Cortex of kidney (tissue), 1 donor: ENCODE measurements at places on chromosomes 6 and 20.

DNA sequence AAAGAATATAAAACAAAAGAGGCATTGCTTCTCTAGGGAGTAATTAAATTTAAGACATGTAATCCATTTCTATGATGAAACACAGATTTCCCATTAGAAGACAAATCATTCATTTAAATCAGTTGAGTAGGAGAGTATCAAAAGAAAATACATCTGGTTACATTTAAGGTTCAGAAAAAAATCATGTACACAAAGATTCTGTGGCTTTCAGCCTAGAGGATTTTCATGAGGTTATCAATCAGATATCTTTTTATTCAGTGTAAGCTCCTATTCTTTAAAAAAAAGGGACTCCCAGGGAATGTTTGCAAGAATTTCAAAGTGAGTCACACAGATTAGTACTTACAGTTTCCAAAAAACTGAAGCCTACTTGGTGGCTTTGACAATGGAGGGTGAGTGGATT is 24.9 kb downstream of the COL21A1 start:
- no peak for DNase-seq

DNA sequence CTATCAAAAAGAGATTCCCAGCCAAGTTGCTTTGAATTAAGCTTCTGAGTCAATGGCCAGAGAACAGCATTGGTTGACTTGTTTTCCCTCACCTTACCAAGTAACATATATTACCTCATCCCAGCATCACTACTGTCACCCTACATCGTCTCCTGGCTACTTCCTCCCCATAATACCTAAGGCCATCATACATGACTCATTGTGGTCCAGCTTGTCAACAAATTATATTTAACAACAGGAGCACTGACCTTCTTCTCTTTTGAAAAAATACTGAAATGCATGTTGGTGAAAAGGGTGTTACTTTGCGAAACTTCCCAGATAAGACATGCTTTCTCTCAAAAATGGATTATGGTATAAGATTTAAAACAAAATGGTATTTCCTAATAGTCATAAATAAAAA is 106.9 kb downstream of the TBX18 start:
- DNase-seq = no peak

DNA sequence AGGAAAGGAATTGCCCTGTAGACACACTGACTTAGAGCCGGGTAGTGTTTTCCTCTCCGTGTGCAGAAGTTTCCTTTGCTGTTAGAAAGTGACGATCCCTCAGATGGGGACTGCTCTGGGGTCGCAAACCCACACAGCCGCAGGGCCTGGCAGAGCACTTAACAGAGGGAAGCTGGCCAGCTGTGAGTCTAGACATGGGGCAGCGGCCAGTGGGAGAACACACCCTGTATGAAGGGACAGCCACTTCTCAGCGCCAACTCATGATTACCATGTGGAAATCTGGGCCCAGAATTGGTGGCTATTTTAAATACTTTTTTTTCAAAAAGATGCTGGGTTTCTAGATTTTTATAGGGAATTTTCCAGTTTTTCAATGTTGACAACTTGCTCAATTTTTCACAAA is 39.4 kb downstream of the SLC9A8 start:
- no peak for DNase-seq

DNA sequence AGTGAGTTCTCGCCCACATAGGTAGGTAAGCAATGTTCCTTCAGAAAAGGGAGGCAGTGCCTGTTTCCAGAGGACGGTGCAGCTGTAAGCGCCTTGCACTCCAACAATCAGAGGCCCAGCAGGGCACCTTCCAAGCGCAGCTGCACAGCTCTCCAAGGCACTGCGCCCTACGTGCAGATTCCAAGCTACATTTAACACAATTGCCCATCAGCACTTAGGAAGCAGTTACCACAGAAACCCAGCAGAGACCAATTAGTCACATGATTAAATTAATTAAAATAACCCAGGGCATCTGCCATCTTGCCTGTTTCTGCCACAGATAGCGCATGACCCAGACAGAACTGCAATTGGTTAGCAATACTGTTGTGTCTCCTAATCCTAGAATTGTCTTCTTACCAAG is 65.5 kb downstream of the SOBP start:
- no peak for DNase-seq

DNA sequence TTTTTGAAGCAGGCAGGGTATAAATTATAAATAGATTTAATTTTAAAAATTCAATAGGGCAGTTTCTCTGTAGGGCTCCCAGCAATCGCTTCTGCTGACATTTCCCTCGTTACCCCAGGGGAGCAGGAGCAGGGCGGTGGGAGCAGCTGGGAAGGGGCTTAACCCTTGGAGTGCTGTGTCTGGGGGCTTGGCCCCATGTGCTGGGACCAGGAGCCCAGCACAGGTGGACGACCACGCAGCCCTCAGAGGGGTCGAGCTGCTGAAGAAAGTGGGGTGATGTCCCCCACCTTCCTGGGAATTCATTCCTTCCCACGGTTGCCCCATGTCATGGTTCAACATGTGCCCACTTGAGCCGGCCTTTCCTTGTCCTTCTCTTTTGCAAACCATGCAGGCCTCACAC is 67.5 kb upstream of the STX16 start:
- no peak for DNase-seq

- DNase-seq = no peak
These were observed 8.1 kb downstream of the TAGAP start for GRCh38 chr6:159036673-159037072.

GRCh38 chr6:23145781-23146180 is 576.4 kb downstream of the HDGFL1 start:
- DNase-seq = no peak

- no peak for DNase-seq
These were observed 76.9 kb downstream of the SYNDIG1 start for GRCh38 chr20:24546232-24546892.

GRCh38 chr20:35360033-35360432 is 51.7 kb downstream of the UQCC1 start:
- DNase-seq = no peak

- no peak for DNase-seq
These were observed 51.0 kb downstream of the JAG1 start for GRCh38 chr20:10622657-10623418.

DNA sequence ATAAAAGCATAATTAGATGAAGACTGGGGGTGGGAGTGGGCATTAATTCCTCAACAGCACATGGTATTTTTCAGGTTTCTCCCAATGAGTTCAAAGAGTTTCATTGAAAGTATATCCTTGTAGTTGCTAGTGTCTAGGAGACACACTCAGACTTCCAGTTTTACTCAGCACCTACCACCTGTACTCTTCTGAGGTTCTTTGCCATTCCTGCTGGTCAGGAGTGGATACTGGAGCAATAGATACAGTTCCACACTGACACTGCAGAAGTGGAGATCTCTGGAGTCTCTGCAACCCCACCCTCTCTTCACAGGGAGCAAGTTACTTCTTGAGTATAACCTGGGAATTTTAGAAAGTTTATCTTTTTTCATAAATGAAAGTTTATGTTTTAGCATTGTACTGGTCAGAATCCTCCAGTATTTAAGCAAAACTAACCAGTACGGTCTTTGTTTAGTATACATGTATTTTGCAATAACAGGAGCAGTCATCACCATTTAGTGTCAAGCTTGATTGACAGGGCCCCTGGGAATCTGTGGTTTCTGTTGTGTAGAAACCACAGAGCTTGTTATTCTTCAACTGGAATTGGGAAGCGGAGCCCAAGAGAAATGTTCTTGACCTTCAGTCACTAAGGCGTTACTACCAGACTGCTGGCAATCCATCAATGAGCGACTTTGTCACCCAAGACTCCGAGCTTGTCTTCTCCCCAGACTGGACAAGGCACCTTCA is 148.1 kb downstream of the ZDHHC14 start:
- DNase-seq = no peak

- no peak for DNase-seq
These were observed 35.2 kb downstream of the NCR2 start for GRCh38 chr6:41370488-41371111.

DNA sequence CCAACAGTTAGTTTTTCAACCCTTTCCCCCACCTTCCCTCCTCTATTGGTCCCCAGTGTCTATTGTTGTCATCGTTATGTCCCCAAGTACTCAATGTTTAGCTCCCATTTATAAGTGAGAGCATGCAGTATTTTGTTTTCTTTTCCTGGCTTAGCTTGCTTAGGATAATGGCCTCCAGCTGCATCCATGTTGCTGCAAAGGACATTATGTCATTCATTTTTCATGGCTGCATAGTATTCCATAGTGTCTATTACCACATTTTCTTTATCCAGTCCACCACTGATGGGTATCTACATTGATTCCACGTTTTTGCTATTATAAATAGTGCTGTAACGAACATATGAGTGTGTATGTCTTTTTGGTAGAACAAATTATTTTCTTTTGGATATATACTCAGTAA is 55.3 kb upstream of the HIVEP1 start:
- DNase-seq = no peak

DNA sequence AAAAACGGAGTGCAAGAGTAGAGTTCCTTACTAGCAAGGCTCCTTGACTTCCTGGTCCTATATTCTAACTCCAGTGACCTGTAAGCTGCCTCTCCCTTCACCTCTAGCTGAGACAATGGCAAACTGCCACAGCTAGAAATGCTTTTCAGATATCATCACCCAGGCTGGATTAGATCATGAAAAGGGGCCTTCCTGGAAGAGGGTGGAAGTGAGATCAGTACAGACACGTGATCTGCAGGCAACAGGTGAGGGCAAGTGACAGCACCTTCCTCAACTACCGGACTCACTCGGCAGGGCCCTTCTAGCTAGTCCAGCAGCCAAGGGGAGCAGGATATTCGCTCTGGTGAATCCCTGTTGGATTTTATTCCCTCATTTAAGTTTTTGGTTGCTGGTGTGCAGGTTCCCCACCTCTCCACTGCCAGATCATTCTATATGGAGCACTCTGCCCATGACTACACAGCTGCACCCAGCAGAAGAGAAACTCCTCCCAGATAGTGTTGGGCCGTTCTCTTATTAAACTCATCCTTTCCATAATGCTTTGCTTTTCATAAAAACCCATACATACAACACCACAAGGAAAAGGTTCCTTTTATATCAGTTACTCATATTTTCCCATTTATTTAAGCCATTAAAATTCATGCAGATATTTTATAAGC is 26.4 kb upstream of the FAM83C start:
- DNase-seq = no peak

GRCh38 chr6:161798844-161799394 is 525.1 kb upstream of the AGPAT4 start:
- DNase-seq = no peak

- no peak for DNase-seq
These were observed 156.8 kb downstream of the CEBPB start for GRCh38 chr20:50347284-50348063.

- no peak for DNase-seq
These were observed 39.1 kb downstream of the PLEKHG1 start for GRCh38 chr6:150638765-150639164.

GRCh38 chr6:159044899-159045727 is at the start of gene TAGAP:
Gene TAGAP (minus strand): TSS chr6:159044991. CDS start chr6:159044146, 845 bp downstream.
- no peak for DNase-seq

GRCh38 chr6:100267721-100268123 is 197.0 kb downstream of the SIM1 start:
- no peak for DNase-seq

- DNase-seq = no peak
These were observed 56.9 kb downstream of the RTN4IP1 start for GRCh38 chr6:106572436-106572835.

- DNase-seq = no peak
These were observed 5.9 kb upstream of the C20orf144 start for GRCh38 chr20:33656010-33656782.

GRCh38 chr6:96420294-96420693 is 101.3 kb upstream of the UFL1 start:
- no peak for DNase-seq

- no peak for DNase-seq
These were observed 670.8 kb downstream of the PRKN start for GRCh38 chr6:162056745-162057144.

- no peak for DNase-seq
These were observed 67.8 kb downstream of the SCAND1 start for GRCh38 chr20:35886537-35886936.

- DNase-seq = no peak
These were observed 128.6 kb upstream of the BACH2 start for GRCh38 chr6:90425161-90425641.

- no peak for DNase-seq
These were observed 33.3 kb upstream of the ARMH2 start for GRCh38 chr6:24831771-24832716.
